ENCODE measurements at places on chromosomes 2 and 18.
A peak's percentile ranks its signal among the peaks of the same experiment; 100 is the strongest.

- DNase-seq: no peak
Observed at GRCh38 chr2:9110346-9110884, 96.2 kb upstream of the ASAP2 start.

- no peak for DNase-seq
Observed at GRCh38 chr2:128538396-128538795, 219.7 kb upstream of the HS6ST1 start.

DNA sequence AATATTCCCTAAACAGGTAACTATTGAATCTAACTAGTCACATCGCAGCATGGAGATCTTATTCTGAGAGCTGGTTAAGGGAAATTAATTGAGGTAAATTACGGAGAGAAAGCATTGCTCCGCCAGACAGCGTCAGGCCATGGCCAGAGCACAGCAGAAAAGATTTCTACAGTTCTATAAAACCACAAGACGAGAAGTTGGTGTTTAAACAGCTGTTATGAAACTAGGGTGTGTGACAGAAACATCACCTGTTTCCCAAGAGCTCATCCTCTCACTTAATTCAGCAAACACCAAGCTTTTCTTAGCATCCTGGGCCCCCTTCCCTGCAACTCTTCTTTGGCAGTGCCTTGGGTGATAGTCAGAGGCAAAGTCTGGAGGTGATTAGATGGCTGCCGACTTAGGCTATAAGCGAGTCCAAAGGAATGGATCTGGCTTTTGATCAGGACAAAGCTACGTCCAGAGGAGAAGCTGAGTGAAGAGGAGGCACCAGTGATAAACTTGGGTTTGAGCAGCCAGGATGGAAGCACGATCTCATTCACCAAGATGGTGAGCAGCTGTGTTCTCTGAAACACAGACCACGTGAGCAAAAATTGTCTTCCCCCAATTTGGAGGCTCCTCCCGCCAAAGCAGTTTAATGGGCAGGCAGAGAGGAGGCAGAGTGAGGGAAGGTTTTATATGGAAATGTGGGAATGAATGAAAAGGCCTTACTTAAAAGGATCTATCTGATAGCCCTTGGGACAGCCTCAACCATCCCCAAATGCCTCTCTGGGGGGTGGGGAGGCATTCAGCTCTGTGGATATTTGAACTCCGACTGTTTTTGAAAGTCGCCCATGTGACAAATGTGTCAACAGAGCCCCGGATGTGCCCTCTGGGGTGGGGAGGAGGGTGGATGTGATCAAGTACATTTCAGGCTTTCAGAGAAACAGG is 57.8 kb downstream of the PKDCC start:
- DNase-seq: peak; percentile 89

DNA sequence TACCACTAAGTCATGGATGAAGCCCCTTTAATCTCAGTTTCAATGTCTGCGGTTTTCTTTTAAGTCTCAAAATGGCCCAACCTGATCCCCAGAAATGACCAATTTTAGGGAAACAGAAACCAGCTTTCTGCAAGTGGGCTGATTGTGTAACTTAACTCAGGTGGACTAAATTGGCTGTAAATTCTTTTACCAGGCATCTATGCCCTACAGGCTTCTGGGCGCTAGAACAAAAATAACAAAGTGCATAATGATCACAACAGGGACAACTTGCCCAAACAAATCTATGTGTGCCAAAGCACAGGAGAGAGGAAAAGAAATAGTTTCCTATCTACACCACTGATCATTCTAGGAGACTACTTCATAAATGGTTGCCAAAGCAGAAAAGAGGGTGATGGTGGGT is 112.3 kb upstream of the SETBP1 start:
- DNase-seq: no peak

DNA sequence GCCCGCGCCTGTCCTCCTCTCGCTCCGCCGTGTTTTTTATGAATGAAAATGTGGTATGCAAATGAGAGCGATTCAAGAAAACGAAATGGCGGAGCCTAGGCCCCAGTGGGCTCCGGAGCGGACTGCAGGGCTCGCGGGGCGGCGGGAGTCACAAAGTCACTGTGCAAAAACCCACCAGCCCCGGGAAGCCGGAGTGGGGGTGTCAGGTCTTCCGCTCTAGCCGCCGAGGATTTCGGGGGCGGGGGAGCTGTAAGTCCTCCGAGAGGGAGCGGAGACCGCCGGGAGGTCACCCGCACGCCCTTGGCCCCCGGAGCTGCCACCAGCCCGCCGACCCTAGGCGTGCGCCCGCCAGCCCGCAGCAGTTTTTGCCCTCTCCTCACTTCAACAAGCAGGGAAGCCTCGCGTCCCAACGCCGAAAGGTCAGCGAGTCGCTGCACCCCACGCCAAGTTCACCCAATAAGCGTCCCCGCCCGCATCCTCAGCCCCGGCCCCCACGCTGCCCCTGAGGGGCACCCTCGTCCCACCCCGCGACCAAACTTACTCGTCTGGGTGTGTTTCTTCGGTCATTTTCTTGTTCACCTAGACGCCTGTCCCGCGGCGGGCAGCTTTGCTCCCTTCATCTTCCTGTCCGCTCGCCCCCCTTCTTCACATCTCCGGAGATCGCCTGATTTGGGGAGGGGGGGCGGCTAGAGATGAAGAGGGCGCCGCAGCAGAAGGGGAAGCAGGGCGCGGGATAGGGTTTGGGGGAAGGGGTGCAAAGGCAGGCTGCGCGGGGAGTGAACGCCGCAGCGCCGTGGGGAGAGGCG is 775 bp downstream of the SPRED2 start:
- DNase-seq: peak; percentile 36

DNA sequence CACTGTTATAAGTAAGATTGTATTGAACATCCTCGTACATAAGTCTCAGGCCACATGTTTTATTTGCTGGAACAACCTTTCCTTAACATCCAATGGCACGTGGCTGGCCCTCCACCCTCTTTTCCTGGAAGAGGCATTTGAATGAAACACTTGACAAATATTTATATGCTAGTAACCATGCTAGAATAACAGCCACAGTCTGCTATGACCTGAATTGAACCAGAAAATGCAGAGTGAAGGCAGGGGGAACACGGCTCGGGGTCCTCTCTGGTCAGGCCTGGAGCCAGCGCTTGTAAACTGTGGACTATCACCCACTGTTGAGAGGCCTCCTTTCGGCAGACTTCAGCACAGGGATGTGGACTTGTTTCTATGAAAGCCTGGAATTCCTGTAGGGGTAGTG is 198.2 kb upstream of the COPS8 start:
- no peak for DNase-seq

GRCh38 chr2:101305492-101306078 is 2.9 kb downstream of the RNF149 start:
- no peak for DNase-seq

GRCh38 chr2:236169741-236170589 is 1.8 kb upstream of the GBX2 start:
- DNase-seq: no peak

- DNase-seq: no peak
Observed at GRCh38 chr2:13768274-13768673, 864.2 kb upstream of the LRATD1 start.

DNA sequence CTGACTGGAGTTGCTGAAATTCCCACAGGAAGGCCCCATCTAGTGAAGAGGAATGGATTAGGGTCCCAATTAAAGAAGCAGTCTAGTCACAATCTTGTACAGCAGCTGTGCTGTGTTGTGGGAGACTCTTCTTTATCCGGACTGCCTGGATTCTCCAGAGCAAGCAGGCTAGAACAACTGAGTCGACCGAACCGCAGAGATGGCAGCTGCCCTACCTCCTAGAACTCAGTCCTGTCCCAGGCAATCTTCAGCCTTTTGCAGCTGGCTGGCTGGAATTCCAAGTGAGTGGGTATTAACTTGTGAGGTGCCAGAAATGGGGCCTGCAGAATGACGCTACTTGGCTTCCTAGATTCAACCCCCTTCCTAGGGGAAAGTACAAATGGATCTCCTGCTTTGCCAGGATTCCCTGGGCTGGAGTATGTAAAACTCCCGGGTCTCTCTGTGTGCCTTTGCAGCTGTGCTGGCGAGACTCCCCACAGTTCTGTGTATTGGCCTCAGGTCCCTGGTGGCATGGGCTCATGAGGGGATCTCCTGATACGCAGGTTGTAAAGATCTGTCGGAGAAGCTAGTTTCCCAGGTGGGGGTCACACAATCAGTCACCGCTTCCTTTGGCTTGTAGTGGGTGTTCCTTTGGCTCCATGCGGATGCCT is 1952.6 kb upstream of the LRRTM1 start:
- no peak for DNase-seq

DNA sequence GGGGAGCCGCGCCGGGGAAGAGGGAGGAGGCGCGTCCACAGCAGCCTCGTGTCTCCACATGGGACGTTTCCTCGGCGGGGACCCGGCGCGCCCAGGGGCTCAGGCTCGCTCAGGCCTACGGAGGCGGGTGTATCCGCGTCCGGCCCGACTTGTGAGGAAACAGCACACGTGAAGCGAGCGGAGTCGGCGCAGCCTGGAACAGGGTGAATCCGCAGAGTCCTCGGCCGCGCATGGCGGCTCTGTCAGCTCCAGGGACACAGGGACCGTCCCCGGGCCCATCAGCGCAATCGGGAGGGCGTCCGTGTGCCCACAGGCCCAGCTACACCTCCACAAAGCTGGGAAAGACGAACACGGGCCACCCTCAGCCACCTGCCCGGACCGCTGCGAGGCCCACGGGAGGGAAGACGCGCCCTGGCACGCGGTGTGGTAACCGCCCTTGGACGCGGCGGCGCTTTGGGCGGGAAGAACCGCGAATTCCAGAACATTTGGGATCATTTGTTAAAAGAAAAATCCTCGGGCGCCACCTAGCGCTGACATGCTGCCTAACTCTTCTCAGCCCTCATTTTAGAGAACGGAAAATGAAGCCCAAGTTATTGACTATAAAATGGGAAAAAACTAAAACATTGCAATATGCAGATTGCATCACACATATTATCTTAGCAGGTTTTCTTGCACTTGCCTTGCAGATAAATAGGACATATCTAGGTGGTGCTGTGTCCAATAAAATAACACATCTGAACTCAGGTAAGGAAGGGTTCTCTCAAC is 40.4 kb downstream of the TMEM18 start:
- DNase-seq: peak; percentile 31

DNA sequence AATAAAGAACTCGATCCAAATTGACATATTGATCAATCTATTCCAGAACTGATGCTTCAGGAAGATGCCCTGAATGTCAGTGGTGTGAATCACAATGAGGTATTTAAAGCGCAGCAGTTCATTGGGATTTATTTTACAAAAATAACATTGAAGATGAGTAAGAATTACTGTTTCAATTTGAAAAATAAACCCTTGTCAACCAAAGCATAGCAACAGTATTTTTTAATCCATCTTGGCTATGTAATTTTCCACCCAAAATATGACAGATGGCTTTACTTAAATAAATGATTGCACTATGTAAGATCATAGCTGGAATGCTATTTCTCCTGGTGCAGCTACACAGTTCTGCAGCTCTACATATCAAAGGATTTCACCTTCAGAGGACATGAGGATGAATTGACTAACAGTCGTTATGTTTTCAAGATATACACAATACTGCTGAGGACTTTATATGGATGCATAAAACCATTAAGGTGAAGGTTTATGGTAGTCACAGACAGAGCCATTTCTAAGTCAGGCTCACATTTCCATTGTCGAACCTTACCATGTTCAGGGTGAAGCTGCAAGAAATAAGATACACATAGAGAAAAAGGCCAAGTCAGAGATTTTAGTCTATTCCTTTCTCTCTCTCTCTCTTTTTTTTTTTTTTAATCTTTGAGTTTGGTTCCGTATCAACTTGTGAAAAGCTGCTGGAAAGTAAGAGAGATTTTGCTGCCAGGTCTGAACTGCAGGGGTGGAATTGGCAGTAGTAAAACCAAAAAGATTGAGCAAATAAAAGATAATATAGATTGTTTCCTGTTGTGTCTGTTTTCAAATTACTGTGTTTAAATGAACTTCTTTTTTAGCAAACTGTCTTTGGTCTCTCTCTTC is 398.0 kb upstream of the CDH20 start:
- DNase-seq: no peak

DNA sequence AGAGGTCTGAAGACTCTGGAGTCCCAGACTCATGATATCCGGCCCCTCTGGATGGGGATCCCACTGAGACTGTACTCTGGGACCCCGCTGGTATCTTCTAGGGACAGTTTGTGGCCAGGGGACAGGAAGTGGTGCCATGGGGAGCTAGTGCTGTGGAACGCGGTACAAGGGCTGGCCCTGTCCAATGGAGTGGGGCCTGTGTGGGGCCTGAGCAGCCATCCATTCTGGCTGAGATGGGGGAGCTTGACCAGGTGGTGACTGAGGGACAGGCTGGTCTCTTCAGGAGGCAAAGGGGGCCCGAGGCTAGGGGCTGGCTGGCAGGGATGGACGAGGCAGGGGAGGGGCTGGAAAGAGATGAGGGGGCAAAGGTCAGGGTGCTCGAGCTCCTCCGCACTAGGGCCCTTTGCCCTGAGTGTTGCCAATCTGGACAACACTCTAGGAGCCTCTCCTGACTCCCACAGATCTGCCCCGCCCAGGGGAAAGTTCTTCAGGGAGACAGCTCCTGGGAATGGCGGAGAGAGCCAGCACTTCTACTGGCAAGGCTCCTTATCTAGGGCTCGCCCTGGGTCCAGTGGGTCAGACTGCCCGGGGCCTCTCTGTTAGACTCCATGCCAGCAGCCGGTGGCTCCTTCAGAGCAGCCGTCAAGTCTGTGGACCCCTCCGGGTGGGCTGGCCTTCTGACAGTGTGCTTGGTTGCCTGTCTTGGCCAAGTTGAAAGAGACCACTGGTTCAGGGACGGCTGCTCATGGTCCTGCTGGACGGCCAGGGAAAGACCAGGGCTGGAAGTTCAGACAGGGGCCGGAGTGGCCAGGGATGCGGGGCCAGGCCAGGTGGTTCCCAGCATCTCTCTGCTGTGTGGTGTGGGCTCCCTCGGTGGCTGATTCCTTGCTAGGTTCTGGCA is 12.3 kb downstream of the MALL start:
- no peak for DNase-seq

GRCh38 chr2:18656048-18656447 is 66.7 kb upstream of the NT5C1B start:
- DNase-seq: no peak

DNA sequence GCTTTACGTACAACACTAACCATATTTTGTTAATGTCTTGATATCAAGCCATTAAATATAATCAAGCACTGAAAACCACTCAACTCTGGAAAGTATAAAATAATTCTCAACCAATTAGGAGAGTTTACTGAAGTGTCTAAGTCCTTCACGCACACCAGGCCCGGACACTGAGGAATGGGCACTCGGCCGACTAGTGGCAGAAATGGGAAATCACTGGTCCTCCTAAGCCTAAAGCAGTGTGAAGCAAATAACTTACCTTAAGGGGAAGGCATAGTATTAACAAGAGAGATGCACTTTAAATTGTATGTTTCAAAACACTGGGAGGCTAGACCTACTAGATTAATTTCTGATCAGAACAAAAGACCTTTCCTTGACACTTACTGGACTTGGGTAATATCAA is 45.7 kb downstream of the FAM210A start:
- peak; percentile 3 for DNase-seq

DNA sequence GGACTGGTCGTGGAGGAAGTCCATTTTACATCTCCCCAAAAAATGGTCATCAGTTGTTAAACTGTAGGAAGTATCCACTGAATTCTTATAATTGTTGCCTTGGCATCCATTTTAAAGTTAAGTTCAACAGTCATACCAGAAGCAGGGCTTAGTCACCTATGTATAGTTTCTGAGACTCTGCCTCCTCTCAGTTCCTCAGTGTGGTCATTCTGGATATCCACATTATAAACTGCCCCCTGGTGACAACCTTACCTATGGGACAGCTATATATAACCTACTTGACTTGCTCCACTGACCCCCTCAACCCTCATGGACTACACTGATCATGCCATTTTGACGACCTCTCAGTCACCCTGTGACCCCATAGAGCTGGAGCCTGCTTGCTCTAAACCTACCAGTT is 617.0 kb downstream of the LRP1B start:
- no peak for DNase-seq

Measured in CD4-positive, alpha-beta T cell treated with Interleukin-6 at 100 ng/mL for 8 hours (primary cell).